Kasumi-1 (cell line): ENCODE measurements at places on chromosomes 2 and 18.

GRCh38 chr2:182541268-182541667 is 114.4 kb upstream of the PDE1A start:
- DNase-seq: peak; percentile 89

- no peak for DNase-seq
Measured at GRCh38 chr18:79283131-79283810, 112.5 kb upstream of the NFATC1 start.

GRCh38 chr2:72263043-72263775 is 115.5 kb upstream of the CYP26B1 start:
- no peak for DNase-seq

- no peak for DNase-seq
Measured at GRCh38 chr18:58042826-58043490, 1.1 kb upstream of the NEDD4L start.

DNA sequence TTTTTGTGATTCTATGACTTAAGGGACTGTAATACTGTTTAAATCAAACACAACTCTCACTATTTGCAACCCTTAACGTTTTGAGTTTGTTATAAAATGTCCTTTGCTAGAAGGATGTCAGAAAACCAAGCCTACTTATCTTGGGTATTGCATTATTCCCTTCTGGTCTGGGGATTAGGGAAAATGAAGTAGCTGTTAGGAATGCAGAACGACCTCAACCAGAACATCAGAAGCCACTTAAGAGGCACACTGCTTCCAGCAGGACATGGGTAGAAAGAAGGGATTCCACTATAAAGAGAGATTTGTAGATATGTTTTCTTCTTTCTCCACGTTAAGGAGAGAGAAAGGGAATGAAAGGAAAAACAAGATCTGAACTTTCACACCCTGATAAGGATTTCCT is 101.2 kb downstream of the SETBP1 start:
- no peak for DNase-seq

- DNase-seq: peak; percentile 52
Measured at GRCh38 chr2:171342067-171342413, 91.8 kb downstream of the METTL8 start.

DNA sequence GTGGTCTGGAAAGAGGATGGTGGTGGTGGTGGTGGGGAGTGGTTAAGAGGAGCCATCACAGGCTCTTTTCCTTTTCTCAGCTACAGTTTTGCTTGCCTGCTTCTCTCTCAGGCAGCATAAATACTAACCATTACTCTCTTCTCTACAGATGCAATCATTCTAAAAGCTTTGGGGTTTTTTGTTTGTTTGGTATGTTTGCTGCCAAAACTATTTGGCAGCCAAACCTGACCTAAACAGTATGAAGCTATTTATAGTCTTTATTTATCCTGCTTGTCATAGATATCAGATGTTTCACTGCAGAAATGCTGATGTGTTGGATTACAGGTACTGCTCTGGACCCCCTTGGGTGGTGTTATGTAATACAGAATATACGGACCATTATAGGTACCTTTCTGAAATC is 15.3 kb downstream of the SIX3 start:
- no peak for DNase-seq

DNA sequence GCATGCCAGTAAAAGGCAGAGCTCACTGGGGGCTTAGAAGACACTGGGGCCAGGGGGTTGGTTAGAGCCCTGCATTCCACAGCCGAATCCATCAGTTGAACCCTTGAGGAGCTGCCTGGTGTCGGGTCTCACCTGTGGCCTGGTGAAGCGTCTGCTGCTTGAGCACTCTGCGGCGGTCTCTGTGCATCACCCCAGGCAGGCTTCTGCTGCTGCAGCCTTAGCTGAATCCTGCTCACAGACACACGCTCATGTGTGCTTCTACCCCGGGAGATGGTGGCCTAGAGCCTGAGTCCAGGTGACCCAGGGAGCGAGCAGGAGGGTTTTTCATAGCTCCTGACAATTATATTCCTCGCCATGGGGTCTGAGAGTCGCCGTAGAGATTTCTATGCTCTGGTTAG is 192.1 kb downstream of the MGAT5 start:
- no peak for DNase-seq

- DNase-seq: no peak
Measured at GRCh38 chr18:62365420-62365819, 40.3 kb downstream of the TNFRSF11A start.
